ENCODE measurements at places on chromosomes 6 and 20.

DNA sequence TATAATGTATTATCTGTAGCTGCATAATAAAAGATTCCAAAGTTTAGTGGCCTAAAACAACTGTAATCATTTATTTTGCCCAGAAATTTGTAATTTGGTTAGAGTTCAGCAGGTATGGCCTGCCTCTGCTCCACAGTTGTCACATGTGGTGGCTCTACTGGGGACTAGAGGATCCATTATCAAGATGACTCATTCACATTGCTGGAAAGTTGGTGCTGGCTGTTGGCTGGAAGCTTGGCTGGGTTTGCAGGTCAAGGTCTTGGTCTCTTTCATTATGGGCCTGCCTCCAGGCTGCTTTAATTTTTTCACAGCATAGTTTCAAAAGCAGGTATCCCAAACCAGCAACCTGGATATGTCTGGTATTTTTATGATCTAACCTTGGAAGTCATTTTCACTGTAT, 17.6 kb downstream of the TRDN start:
- DNase-seq: no peak
- H3K36me3 ChIP-seq: no peaks in the 10 kb centered on the region
- no peak overlapping the region for H3K27ac ChIP-seq
- H3K4me1 ChIP-seq: no peaks in the 10 kb centered on the region

DNA sequence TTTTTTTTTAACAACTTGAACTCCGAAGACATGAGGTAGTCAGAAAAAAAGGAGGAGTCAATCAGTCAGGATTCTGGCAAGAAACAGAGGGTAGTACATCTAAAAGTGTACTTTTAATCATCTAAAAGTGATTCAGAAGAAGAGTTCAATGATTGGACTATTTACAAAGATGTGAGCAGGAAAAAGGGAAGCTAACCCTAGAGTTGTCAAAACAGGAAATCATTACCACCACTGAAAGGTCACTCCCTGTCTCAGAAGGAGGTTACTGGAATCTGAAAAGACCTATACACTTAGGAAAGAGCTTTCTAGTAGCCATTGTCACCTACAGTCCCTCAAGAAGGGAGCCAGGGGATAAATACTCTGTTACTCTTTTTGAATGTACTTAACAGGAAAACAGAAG, 16.7 kb upstream of the LMBRD1 start:
- peaks cover 6% of the 10 kb centered on the region for H3K27me3 ChIP-seq
- H3K36me3 ChIP-seq: no peaks in the 10 kb centered on the region
- H3K4me3 ChIP-seq: peak overlapping the region; percentile 44
- H3K4me1 ChIP-seq: peaks cover 30% of the 10 kb centered on the region

DNA sequence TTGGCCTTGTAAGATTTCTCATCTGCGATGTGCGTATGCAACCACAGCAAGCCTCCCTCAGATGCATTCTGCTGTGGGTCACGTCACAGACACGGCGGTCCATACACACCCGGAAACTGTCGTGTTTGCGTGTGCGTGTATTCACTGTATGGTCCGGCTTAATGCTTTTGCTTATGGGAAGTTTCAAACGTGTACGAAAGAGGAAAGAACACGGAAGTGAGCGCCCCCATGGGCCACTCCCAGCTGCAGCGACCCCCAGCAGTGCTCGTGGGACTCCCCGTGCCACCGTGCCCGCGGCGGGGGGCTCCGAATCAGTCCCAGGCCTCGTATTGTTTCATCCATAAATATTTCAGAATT, 10.2 kb downstream of the DLL1 start:
- no peaks in the 10 kb centered on the region for H3K36me3 ChIP-seq
- peak overlapping the region; percentile 47 for H3K27ac ChIP-seq
- H3K27me3 ChIP-seq: peaks cover 52% of the 10 kb centered on the region
- peaks cover 19% of the 10 kb centered on the region for H3K4me1 ChIP-seq
- DNase-seq: peak; percentile 44

- no peak overlapping the region for H3K4me3 ChIP-seq
- DNase-seq: no peak
- H3K4me1 ChIP-seq: peaks cover 7% of the 10 kb centered on the region
- no peak overlapping the region for H3K27ac ChIP-seq
Observed at GRCh38 chr6:45637611-45638257, 260.0 kb upstream of the SUPT3H start.

DNA sequence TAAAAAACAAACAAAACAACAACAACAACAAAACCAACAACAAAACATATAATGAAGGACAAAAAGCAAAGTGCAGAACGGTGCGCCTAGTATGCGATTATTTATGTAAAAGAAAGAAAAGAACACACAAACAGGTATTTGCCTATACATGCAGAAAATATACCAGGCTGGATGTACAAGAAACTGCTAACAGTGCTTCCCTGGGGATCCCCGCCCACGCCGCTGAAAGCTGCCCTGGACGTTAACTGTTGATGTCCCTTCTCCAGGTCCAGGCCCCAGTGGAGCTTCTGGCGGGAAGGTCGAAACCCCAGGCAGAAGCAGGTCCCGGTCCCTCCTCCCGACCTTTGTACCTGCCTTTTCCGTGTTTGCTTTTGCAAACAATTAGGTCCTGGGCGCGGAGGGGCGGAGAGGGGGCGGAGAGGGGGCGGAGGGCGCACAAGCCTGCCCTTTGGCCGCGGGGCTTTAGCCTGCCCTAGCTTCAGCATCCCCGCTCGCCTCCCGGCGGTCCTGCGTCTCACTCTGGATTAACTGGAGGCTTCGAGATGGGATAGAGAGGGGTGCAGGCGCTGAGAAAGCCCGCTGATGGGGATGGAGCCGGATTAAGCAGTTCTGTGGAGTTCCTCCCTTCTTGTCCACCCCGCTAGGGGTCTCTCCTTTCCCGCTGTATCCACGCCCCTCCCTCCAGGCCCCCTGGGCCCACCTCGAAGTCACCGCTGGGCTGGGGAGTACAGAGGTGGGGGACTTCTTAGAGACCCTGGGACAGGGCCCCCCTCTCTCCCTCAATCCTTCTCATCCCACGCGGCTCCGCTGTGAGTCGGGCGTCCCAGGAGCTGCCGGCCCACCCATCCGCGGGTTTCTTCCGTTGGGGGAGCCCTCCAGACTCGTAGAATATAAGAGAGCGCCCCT, 8.2 kb upstream of the AHCY start:
- H3K27ac ChIP-seq: no peak overlapping the region
- H3K27me3 ChIP-seq: peaks cover 6% of the 10 kb centered on the region
- no peak overlapping the region for H3K4me3 ChIP-seq
- H3K36me3 ChIP-seq: no peaks in the 10 kb centered on the region

- H3K27me3 ChIP-seq: peaks cover 27% of the 10 kb centered on the region
- no peaks in the 10 kb centered on the region for H3K4me1 ChIP-seq
- H3K27ac ChIP-seq: peak overlapping the region; percentile 65
- no peak overlapping the region for H3K4me3 ChIP-seq
- no peak for DNase-seq
Observed at GRCh38 chr6:41449399-41450245, 96.6 kb upstream of the FOXP4 start.
